RWPE2 (cell line): ENCODE measurements at places on chromosomes 5 and 9.

DNA sequence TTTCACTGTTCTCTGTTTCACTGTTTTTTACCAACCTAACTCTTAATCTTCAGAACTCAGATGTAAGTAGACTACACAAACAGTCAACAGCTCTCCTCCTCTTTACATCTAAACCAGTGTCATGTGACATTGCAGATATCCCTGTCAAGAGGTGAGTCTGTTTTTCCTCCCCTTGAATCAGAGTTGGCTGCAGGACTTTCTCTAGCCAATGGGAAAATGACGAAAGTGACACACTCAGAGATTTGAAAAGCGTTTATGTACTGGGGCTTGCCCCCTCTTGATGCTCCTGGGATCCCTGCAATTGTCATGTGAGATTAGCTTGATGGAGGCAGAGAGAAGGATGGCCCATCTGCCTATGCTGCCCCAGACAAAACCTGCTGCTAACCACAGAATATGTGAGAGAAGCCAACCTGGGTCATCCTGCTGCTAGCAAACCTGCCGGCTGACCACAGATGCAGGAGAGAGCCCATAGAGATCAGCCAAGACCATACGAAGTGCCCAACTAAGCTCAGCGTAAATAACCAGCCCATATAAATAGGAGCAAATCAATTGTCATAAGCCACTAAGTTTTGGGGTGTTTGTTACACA, 111.1 kb downstream of the ASTN2 start:
- DNase-seq: no peak

- no peak for DNase-seq
Observed at GRCh38 chr5:102747386-102748166, 7.5 kb upstream of the PAM start.

DNA sequence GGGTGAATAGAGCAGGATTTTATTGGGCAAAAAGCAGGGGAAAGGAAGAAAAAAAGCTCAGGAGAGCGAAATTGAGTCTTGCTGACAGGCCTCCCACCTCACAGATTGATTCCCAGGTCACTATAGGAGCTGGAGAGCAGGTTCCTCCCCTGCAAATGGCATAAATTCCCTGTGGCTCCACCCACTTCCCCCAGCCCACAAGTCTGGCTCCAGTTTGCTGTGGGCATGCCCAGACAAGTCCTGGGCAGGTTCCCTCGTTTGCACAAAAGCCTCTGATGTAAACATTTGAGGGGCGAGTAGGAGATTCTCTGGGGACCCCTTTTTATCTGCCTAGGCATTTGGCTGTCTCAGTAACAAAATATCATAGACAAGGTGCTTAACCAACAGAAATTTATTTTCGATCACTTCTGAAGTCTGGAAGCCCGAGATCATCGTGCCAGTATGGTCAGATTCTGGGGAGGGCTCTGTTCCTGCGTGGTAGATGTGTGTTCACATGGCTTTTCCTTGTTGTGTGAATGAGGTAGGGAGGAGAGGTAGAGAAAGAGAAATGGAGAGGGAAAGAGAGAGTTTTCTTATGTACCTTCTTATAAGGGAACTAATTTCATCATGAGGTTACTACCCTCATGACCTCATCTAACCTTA, 614.5 kb downstream of the MAT2B start:
- no peak for DNase-seq

DNA sequence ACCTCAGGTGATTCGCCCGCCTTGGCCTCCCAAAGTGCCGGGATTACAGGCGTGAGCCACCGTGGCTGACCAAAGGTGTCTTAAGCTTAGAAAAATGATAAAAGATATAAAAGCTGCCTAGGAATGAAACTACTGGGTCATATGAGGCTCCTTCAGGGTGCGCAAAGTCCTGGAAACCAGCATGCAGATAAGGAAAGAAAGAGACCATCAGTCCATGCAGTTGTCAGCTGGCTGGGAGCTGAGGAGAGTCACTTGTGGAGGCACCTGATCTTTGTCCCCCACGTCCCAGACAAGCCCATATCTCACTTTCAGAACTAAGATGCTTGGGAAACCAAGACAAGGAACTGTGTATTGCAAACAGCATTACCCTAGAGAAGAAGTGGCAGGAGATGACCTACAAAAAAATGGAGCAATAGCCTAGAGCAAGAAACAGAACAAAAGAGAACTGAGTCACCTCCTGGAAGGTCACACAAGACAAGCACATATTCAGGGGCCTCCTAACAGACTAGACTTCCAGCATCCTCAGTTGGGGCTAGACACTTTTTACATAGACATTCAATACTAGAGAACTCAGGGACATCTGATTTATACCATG, 2.8 kb upstream of the CCDC125 start:
- no peak for DNase-seq

DNA sequence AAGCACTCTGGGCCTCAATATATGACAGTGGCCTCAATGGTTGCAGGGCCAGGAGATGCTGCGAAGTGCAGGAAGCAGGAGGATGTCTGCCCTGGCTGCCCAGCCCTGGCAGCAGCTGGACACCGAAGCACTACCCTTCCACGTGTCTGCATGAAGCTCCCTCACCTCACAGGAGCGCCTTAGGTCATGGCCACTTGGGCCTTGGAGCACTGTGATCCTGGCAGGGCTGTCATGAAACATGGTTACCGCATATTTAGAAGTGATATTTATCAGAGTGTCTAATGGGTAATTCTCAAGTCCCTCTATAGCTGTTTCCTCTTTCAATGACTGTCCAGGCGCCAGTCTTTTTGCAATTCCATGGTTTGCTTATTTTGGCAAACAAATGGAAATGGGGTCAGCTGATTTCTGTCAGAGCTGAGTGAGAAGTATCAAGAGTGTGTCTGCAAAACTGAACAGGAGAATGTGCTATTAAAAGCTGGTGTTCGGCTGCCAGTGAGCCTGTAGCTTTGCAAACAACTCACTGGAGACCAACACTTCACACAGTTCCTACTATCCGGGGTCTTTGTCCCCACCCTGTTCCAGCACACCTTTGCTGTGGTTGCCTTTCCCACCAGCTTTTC, 285.9 kb downstream of the KIF4B start:
- DNase-seq: no peak
